ENCODE measurements at places on chromosomes 11 and 22. TPM values are rescaled to one million over a fixed set of nuclear protein-coding genes. Genes with fewer than 3 reads are reported as not detected.

GRCh38 chr11:2547806-2548205 is 103.0 kb downstream of the KCNQ1 start:
- H3K36me3 ChIP-seq, result no peaks in the 10 kb centered on the region
- no peak for DNase-seq
- H3K27ac ChIP-seq, result no peak overlapping the region

- H3K4me3 ChIP-seq, result no peak overlapping the region
- peaks cover 17% of the 10 kb centered on the region for H3K36me3 ChIP-seq
- DNase-seq, result no peak
- H3K4me1 ChIP-seq, result peaks cover 27% of the 10 kb centered on the region
Observed at GRCh38 chr11:7508087-7508486, 5.7 kb upstream of the PPFIBP2 start.

DNA sequence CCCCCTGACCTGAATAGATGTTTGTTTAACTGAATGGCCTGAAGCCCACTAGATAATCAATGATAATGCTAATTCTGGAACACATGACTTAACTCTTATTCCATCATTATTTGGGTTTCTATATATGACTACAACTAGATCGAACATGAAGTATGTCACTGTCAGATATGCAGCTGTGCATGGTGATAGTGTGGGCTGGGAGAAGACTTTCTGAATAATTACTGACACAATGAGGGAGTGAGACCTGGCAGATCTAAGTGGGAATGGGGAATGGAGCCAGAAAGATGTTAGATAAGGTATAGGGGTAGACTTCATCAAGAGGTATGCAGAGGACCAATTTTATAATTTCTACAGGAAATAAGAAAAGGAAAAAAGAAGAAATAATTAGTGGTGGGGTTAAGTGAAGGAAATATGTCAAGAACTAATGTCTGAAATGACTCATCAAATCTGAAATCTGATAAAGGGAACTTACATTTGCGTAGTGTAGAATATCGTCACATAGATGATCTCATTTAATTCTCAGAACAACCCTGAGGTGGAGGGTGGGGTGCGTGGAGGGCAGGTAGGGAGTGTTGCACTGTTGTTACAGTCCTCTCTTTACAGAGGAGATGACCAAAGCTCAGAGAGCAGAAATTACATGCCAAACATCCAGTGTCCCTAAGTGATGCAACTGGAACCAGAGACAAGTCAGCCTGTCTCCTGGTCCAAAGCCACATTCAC is 68.2 kb upstream of the EED start:
- no peak for DNase-seq
- no peak overlapping the region for H3K4me3 ChIP-seq
- H3K4me1 ChIP-seq, result peaks cover 33% of the 10 kb centered on the region
- no peaks in the 10 kb centered on the region for H3K36me3 ChIP-seq
- H3K27ac ChIP-seq, result no peak overlapping the region

GRCh38 chr11:118238421-118238820 is 13.6 kb upstream of the JAML start:
- H3K4me1 ChIP-seq, result no peaks in the 10 kb centered on the region
- no peak overlapping the region for H3K4me3 ChIP-seq
- peaks cover 22% of the 10 kb centered on the region for H3K27me3 ChIP-seq
- no peak for DNase-seq
- no peak overlapping the region for H3K27ac ChIP-seq
- H3K36me3 ChIP-seq, result no peaks in the 10 kb centered on the region

SRPRA gene
- polyA plus RNA-seq, result 61.4 TPM
